ENCODE measurements at places on chromosomes 6 and 20. TPM values are rescaled to one million over a fixed set of nuclear protein-coding genes. Genes with fewer than 3 reads are reported as not detected.

Gene HUS1B
- total RNA-seq: 1.4 TPM

Gene QRSL1
- 16.6 TPM for total RNA-seq

Gene ATG5
- total RNA-seq: 74.5 TPM

Gene DEFB127
- not detected for total RNA-seq

Gene LRRC73
- total RNA-seq: 5.3 TPM

Gene SNX21
- 21.0 TPM for total RNA-seq

Gene PDE7B
- 27.5 TPM for total RNA-seq

Gene DCDC2
- total RNA-seq: 6.7 TPM

Gene SLPI
- total RNA-seq: not detected

Gene PROCR
- 10.4 TPM for total RNA-seq

Gene TRAPPC3L
- total RNA-seq: 0.69 TPM

Gene VIP
- 3.0 TPM for total RNA-seq

Gene FANCE
- 8.8 TPM for total RNA-seq

Gene UST
- total RNA-seq: 12.9 TPM

Gene NOTCH4
- total RNA-seq: 8.8 TPM

Gene PXDC1
- 11.1 TPM for total RNA-seq

Gene CRISP3
- not detected for total RNA-seq

Gene TMC2
- 3.5 TPM for total RNA-seq

Gene TRIM26
- total RNA-seq: 21.7 TPM

Gene ZSWIM3
- 13.8 TPM for total RNA-seq

Gene HLA-DRB5
- total RNA-seq: 3.0 TPM

Gene GSTA2
- not detected for total RNA-seq

Gene SLC32A1
- total RNA-seq: 34.4 TPM

Gene MPIG6B
- total RNA-seq: not detected

Gene LY6G6F
- not detected for total RNA-seq

Gene PHIP
- 51.0 TPM for total RNA-seq

Gene C4A
- 45.9 TPM for total RNA-seq

Gene FAM229B
- total RNA-seq: 32.5 TPM

Gene BTNL2
- not detected for total RNA-seq

Gene TAB2
- total RNA-seq: 46.1 TPM

Gene TNNC2
- total RNA-seq: not detected

Gene SLC22A3
- total RNA-seq: 3.9 TPM

Gene ZSCAN12
- total RNA-seq: 12.9 TPM

Gene FERMT1
- total RNA-seq: 3.0 TPM

Gene DYNLT2
- total RNA-seq: 2.5 TPM

Gene NMBR
- 9.7 TPM for total RNA-seq

Gene ADTRP
- total RNA-seq: 0.69 TPM

Gene SSTR4
- total RNA-seq: 2.1 TPM

Gene CDH4
- total RNA-seq: 21.9 TPM

Gene ASIP
- total RNA-seq: not detected

Gene HCRTR2
- 30.0 TPM for total RNA-seq

Gene ZBP1
- total RNA-seq: not detected

Gene BEND6
- 47.3 TPM for total RNA-seq

Gene DEFB124
- total RNA-seq: not detected

Gene CTAGE9
- not detected for total RNA-seq

All from diencephalon (tissue), 1 donor.